ENCODE measurements at places on chromosomes 7 and 10.

- DNase-seq, result no peak
Observed at GRCh38 chr10:109912335-109913281, 10.7 kb downstream of the XPNPEP1 start.

DNA sequence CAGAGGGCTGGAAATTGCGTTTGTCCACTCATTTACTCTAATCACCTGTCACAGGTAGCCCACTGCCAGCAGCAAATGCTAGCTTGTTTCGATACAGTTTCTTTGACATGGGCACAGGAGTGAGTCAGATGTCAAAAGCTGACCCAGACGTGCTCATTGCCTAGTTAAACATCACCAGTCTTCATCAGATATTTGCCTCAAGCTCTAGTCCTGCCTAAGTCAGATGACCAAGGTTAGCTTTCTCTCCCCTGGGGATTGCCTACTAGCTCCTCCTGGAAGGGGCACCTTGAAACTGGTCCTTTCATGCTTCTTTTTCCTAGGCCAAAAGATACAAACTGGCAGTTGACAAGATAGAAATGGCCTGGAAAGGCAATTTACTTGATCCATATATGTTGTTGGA, 35.2 kb downstream of the GPAM start:
- DNase-seq, result no peak

DNA sequence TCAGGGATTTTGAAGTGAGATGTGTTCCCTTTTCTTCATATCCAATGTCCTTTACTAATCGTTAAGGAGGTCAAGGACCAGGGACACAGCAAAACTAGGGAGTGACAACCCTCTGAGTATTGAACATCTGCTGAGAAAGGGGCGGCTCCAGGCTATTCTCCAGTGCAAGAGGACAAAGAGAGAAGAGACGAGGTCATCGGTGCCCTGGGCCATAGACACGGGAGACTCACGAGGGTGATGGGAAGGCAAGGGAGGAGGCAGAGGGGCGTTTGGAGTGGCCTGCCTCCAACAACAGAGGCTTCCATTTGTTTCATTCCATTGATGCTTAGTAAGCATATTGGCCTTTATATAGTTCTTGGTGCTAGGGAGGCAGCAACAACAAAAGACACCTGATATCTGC, 268.4 kb downstream of the CXCL12 start:
- DNase-seq, result no peak

GRCh38 chr10:59177836-59178235, 1.4 kb downstream of the PHYHIPL start:
- no peak for DNase-seq

DNA sequence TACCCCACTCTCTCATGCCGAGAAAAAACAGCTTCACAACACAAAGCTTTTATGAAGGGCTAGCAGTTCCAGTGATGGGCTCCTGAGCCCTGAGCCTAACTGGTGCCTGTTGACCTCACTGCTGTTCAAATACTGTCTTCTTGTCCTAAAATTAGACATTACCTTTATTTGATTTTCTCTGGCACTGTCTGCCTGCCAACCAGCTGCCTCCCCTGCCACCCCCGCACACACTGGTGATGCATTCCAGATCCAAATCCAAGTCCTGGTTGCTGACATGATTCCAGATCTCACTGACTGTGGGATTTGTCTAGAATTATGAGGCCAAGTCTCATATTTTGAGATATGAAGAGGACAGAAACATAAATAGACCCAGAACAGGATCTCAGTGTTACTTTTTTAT, 816.2 kb downstream of the NRG3 start:
- no peak for DNase-seq

GRCh38 chr10:132406750-132407149, 9.8 kb downstream of the PWWP2B start:
- DNase-seq, result no peak

- no peak for DNase-seq
Observed at GRCh38 chr10:110461530-110461929, 36.2 kb upstream of the DUSP5 start.

GRCh38 chr7:38934536-38934935, 25.5 kb upstream of the VPS41 start:
- DNase-seq, result no peak

DNA sequence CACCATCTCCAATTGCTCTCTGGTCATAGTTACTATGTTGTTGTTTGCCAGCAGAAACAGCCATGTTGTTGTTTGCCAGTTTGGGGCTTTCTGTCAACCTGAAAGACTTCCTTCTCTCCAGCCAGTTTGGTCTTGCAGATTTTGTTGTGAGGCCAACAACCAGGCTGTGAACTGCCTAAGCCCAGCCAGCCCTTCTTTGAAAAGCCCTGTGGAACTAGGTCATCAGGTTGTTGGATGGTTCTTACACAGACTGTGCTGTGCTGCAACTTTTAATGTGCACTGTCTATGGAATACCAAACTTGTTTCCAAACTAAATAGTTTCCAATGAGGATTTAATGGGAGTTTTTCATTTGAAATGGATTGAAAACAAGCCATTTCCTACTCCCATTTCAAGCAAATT, 592.7 kb upstream of the GALNT17 start:
- no peak for DNase-seq

GRCh38 chr10:28180654-28181053, 122.2 kb downstream of the MPP7 start:
- DNase-seq, result peak; percentile 22

DNA sequence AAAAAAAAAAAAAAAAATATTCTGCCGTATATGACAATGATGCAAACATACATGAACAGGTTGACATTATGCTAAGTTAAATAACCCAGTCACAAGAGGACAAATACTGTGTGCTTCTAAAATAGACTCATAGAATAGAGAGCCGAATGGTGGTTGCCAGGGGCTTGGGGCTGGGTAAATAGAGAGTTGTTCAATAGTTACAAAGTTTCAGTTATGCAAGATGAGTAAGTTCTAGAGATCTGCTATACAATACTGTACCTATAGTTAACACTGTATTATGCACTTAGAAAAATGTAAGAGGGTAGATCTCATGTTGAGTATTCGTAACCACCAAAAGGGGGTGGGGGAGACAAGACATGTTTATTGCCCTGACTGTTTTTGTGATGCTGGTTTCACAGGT, 77.1 kb upstream of the GNAI1 start:
- DNase-seq, result no peak

- DNase-seq, result no peak
Observed at GRCh38 chr7:40964610-40965009, 738.3 kb downstream of the INHBA start.

DNA sequence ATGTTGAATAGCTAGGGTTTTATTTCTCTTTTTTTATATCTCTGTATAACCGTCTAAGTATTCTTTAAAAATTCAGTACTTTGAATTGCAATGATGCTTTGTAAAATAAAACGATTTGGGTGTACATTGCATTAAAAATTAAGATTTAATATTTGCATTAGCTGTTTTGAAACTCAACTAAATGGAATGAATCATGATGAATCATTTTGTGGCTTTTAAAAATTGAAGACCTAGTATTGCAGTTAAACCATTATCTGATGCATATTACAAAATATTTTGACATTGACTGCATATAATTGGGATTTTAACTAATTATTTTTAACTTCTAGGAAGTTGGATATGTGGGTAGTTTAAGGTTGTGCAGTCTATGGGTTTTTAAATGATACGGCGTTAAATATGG, 314.0 kb downstream of the CDK14 start:
- DNase-seq, result no peak

DNA sequence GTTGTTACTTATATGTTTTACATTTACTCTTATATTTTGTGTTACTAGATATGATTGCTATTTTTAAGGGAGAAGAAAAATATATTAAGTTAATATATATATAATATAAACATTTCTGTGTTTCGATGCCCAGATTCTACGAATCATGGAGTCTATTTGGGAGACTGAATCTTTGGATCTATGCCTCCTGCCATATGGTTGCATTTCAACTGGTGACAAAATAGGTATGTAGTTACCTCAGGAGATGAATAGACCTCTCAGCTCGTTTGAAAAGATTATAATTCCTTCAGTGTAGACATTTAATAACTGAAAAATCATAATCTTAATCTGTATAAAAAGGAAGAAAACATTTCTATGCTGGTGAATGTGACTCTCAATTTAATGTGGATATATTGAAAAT, 16.9 kb downstream of the PIK3CG start:
- no peak for DNase-seq

- no peak for DNase-seq
Observed at GRCh38 chr7:66078067-66078466, 2.4 kb downstream of the ASL start.

GRCh38 chr10:89793649-89794254, 92.4 kb downstream of the KIF20B start:
- peak; percentile 59 for DNase-seq

DNA sequence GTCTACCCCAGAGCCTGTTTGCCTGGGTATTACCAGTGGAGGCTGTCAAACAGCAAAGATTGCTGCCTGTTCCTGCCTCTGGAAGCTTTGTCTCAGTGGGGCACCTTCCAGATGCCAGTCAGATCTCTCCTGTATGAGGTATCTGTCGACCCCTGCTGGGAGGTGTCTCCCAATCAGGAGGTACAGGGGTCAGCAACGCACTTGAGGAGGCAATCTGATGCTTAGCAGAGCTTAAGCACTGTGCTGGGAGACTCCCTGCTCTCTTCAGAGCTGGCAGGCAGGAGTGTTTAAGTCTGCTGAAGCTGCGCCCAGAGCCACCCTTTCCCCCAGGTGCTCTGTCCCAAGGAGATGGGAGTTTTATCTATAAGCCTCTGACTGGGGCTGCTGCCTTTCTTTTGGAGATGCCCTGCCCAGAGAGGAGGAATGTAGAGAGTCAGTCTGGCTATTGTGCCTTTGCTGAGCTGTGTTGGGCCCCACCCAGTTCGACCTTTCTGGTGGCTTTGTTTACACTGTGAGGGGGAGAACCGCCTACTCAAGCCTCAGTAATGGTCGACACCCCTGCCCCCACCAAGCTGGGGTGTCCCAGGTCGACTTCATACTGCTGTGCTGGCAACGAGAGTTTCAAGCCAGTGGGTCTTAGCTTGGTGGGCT, 62.2 kb downstream of the PPP1R9A start:
- DNase-seq, result no peak

GRCh38 chr7:7486362-7486761, 49.3 kb downstream of the COL28A1 start:
- DNase-seq, result no peak

- DNase-seq, result peak; percentile 27
Observed at GRCh38 chr10:124875596-124875995, 66.3 kb upstream of the ZRANB1 start.

DNA sequence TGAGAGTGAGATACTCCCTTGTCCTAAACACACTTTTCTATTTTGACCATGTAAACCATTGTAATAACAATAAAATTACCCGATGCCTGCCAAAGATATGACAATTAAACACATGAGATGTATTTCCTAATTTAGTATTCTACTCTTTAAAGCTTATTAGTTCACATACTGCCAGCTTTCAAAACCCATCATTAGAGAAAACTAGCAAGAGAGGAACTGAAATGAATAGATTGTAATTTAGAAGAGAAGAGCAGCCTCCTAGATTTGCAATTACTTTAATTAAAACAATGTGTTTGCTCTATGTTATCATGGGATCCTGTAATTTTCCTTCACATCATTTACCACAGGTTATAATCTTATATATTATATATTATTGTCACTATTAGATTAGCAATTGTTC, 428.2 kb downstream of the THSD7A start:
- DNase-seq, result no peak

DNA sequence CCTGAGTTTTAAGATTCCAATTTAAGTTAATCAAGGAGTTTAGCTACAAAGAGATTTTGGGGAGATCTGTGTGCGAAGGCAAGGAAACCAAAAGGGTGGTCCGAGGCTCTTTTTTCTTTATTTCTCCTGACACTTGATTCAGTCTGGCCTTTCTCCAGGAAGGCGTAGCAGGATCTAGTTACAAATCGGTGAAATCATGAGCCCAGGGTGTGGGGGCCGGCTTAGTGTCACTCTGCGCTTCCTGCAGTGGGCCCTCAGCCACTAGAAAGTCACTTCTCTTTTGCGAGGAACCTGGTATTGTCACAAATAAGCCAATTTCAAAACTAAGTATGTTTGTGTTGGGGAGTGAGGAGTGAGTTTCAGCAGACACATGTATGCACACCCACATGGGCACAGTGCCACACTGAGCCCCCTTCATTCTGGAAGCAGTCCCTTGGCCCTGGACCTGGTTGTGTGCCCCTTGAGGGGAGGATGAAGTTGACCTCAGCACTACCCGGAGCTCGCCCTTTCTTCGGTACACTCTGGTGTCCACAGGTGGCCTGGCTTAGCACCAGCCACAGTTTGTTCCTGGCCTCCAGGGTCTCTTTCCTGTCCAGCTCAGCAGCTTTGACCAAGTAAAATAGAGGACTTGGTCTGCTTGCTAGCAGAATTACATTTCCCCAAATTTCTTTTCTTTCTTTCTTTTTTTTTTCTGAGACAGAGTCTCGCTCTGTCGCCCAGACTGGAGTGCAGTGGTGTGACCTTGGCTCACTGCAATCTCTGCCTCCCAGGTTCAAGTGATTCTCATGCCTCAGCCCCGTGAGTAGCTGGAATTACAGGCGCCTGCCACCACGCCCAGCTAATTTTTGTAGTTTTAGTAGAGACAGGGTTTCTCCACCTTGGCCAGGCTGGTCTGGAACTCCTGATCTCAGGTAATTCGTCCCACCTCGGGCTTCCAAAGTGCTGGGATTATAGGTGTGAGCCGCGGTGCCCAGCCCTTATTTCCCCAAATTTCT, 84.0 kb upstream of the BTBD16 start:
- no peak for DNase-seq

- no peak for DNase-seq
Observed at GRCh38 chr7:80890426-80891258, 28.2 kb downstream of the SEMA3C start.

DNA sequence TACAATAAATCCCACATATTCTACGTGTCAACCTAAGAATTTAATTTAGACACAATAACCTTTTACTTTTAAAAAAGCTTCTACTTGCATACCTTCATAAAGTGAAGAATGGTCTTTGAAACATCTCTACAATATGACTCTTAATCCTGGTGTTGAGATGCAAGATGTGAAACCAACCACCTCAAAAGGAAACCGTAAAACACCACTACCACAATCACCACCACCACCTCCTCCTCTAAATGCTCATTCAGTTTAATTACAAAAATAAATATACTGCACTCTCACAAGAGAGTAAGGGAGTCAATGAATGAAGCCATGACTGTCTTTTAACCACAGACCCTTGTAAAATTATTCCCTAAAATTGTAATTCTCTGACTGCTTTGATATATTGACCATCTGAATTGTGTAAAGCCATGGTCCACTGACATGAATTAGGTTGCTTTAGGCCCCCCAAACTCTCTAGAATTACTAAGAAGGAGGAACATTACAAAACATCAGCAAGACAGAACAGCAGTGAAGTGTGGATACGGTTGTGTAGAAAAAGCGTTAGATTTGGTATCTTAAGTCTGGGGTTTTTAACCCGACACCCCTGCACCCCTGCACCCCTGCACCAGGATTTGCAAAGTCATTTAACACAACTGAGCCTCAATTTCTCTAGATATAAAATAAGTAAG, 171.4 kb downstream of the SFMBT2 start:
- DNase-seq, result no peak

DNA sequence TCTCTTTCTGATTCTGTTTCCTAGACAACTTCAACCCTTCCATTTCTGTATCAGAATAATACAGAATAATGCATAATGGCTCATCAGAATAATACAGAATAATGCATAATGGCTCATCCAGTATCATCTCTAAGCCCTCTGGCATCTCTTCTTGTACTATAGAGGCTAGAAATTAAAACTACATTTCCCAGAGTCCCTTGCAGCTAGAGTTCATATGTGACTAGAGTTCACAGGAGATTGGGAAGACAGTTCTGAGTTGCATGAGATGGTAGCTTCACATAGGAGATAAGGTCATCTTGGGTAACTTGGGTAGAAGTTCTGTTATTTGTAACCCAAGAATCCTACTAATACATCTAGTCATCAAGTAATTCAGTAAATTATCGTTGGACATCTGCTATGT, 122.9 kb upstream of the NRBF2 start:
- no peak for DNase-seq

- no peak for DNase-seq
Observed at GRCh38 chr7:14324767-14325166, 335.3 kb upstream of the ETV1 start.
